ENCODE measurements at places on chromosomes 12 and 14.

GRCh38 chr14:43449291-43449690 is 1057.8 kb downstream of the FSCB start:
- no peak for DNase-seq

DNA sequence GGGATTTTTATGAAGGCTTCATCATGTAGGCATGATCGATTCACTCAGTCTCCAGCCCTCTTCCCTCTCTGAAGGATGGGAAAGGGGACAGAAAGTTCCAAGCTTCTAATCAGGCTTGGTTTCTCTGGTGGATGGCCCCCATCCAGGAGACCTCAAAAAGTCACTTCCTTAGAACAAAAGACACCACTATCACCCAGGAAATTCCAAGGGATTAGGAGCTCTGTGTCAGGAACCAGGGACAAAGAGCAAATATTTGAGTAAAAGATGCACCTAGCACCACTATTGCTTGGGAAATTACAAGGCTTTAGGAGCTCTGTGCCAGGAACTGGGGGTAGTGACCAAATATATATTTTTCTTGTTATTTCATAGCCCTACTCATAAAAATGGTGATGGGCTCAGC is 33.6 kb upstream of the TMX1 start:
- no peak for DNase-seq

GRCh38 chr14:34496679-34497513 is 34.9 kb upstream of the SPTSSA start:
- DNase-seq, result no peak

DNA sequence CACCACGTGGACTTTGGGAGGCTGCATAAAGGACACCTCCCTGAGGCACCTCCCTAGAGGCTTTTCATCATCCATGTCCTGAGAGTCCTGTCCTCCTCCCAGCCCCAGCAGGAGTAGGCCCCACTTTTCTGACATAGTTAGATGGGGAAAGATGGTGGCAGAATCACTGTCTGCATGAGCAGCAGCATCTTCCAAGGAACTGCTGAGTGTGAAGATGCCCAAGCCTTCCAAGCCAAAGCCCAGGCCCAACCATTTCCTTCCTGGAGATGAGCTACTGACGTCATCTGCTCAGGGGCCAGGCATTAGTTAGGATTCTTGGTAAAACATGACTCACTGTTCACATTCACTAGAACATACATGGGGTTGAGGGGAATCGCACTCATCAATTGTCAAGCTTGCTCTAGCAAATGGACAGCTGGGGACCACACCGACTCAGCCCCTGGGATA is 37.3 kb downstream of the VDR start:
- no peak for DNase-seq

GRCh38 chr14:78618368-78618767 is 448.2 kb downstream of the NRXN3 start:
- no peak for DNase-seq

- no peak for DNase-seq
Observed at GRCh38 chr14:73943083-73943482, 6.8 kb downstream of the FAM161B start.

DNA sequence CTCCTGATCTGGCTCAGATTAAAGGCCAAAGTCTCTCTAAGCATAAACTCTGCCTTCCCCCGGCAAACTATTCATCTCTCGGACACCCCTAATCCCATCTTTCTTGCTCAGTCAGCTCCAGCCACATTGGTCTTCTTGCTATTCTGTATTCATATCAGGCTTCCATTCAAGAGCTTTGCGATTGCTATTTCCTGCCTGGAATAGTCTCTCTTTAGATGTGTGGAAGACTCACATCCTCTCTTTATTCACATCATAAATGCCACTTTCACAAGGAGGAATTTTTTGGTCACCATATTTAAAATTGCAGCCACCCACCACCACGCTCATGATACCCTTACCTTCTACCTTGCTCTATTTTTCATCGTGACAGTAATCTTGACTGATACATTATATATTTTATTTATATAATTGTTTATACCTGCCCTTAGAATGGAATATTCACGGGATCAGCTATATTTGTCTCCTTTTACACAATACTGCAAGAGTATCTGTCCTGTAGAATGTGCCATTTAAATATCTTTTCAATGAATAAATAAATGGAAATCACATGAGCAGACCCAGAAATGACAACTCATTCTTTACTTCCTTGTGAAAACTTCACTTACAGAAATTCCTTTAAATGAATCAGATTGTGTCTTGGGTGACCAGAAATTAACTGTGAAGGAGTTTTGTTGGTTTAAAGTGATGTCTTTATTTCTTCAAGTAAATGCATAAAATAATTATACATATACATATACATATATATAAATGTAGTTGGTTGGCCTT is 780.6 kb upstream of the FLRT2 start:
- DNase-seq, result no peak
